ENCODE measurements at places on chromosomes 6 and 20. TPM values are rescaled to one million over a fixed set of nuclear protein-coding genes. Genes with fewer than 3 reads are reported as not detected.

DNA sequence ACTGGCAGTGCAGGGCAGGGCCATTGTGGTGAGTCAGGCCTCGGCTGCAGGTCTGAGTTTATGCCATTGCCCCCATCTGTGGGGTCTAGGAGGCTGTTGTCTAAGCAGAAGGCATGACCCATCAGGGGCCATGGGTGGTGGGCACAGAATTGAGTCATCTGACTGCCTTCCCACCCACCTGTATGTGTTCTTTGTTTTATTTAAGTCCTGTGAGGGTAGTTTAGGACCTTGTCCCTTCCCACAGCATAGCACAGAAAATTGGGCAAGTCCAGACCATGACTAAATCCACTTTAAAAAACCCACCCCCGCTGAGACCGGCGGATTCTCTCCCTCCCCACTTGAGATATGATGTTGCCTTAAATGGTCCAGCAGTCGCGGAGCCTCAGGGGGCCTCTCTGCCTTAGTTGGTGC, 40.3 kb downstream of the ERMARD start:
- no peak for DNase-seq

Gene FOXA2
- not detected for polyA plus RNA-seq

GRCh38 chr6:151002057-151002450, 136.6 kb downstream of the MTHFD1L start:
- DNase-seq = no peak

GRCh38 chr6:108945681-108946159, 97.5 kb downstream of the ARMC2 start:
- no peak for DNase-seq

Gene SLC22A2
- not detected for polyA plus RNA-seq

GRCh38 chr6:47428746-47429664, 48.6 kb upstream of the CD2AP start:
- no peak for DNase-seq

All from SK-N-SH (cell line).